Suprapubic skin (tissue), 4 donors: ENCODE measurements at places on chromosomes 5 and 9.
A peak's percentile ranks its signal among the peaks of the same experiment; 100 is the strongest.

- DNase-seq: no peak
Observed at GRCh38 chr9:132415181-132415580, 5.2 kb downstream of the CFAP77 start.

DNA sequence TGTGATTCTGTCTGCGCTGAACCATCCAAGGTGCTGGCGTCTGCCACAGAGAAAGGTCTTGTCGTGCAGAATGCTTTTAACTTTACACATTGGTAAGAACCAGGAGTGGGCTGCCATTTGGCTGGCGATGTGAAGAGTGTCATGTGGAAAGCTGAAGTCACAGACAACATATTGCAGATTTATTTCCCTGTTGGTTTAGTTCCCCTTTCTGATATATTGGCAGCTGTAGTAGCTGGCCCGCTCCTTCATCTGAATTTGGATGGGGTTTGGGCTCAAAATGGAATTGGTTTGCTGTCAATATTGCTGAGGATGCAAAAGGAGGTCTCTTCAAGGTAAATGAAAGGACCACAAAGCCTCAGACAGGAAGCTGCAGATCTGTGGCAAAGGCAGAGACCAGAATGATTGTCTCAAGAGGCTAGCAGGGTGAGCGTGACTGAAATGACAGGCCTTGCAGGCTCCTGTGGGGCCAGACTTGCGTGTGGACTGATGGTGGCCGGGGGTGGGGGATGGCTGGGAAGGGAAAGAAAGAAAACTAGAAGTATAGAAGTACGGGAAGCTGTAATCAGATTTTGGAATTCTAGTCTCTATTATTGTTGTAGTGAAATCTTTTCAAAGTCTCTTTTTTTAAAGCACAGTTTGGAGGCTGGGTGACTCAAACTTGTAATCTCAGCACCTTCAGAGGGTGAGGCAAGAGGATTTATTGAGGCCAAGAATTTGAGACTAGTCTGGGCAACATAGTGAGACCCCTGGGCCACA is 25.1 kb upstream of the CD180 start:
- no peak for DNase-seq

DNA sequence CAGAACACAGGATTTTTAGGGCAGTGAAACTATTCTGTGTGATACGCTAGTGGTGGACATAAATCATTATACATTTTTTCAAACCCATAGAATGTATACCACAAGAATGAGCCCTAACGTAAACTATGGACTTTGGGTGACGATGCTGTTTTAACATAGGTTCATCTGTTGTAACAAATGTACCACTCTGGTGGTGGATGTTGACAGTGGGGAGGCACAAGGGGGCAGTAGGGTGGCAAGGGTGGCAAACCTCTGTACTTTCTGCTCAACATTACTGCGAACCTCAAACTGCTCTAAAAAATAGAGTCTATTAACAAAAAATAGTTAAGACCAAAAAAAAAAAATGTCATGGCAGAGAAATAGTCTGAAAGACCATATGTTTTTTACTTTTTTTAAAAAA is 9.1 kb upstream of the MVB12B start:
- no peak for DNase-seq

GRCh38 chr5:1875281-1875842 is 7.4 kb downstream of the IRX4 start:
- DNase-seq: no peak

GRCh38 chr5:442335-443238 is at the start of gene EXOC3:
Gene EXOC3, plus strand, starts transcription at chr5:443176. Its CDS starts 3,030 bp downstream, at chr5:446206.
- DNase-seq: peak; percentile 78

GRCh38 chr9:79572608-79573411 is 1.0 kb downstream of the TLE4 start:
- DNase-seq: peak; percentile 83

DNA sequence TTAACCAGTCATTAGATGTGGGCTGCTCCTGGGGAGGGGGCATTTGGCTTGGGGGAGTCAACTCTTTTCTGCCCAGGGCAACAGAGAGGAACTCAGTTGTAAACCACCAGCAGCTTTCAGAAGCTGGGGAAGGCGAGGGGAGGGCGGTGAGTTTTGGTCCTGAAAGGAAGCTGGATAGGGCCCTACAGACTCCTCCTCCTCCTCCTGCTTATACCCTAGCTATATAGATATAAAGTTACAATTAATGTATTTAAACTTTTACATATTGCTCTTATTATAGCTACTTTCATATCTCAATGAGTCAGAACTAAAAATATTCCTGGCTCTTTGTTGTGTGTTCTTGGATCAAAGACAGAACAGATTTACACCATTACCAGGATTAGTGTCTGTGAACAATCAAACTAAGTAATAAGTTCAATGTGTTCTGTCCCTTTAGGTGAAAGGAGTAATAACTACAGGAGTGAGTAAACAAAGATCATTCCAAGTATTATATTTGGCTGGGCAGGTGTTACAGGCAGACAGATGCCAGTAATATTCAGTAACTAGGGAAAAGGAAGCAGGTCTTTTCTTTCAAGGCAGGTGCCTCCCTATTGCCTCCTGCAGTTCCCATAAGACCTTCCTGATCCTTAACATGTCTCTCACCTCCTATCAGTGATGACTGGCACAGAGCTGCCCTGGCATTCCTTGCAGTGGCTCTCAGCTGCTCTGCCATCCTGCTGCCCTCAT is 20.5 kb upstream of the VPS13A start:
- no peak for DNase-seq

- peak; percentile 65 for DNase-seq
Observed at GRCh38 chr5:117454716-117455212, 880.1 kb upstream of the SEMA6A start.

DNA sequence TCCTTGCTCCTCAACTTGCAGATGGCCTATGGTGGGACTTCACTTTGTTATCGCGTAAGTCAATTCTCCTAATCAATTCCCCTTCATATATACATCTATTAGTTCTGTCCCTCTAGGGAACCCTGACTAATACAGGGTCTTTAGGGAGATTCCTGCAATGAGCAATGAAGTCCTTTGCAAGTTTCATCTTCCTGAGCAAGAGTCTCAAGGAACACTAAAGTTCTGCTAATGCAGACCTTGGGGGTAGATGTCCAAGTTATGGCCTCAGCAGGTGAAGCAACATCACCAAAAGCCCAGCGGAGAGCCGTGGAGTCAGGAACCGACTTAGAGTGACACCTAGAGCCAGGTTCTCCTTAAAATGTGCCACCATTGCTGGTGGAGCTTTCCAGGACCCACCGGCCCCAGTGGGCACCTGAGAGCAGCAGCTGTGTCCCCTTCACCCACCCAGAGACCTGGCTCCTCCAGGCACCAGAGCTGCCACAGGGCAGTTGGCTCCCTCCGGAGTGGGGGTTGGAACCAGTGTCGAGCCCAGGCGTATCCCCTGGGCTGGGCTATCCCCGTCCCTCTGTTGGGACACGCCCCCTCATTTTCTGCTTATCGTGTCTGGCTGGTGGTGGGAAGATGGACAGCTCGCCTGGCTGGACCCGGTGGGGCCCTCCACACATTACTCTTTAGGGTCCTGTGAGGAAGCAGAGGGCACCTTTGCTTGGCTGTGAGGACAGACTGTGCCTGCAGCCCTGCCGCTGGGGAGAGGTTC is 10.9 kb upstream of the FCN1 start:
- DNase-seq: no peak

DNA sequence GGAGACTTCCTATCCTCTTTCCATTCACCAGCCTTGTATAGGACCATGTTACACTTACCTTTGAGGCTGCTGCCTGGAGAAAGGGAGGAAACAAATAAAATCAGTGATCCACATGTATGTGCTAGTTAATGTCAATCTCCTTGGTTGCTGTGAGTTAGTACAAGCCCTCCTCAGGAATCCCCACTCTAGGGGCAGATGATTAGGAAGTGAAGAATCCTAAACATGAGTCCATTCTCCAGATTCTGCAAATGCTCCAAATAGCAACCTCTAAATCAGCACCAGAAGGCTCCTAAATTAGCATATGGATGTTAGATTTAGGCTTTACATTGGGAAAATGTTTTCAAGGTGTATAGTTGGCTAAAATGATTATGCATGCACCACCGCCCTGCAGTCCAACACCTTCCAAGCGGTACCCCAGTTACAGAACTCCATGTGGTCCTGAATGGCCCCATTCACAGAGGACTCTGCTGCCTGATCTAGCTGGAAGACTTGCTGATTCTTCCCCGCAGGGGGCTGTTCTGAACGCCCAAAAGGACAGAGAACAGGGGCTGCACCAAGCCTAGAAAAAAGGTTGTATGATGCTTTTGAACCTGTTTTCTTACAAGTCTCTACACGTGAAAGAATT is 123.2 kb downstream of the TLE1 start:
- DNase-seq: no peak

- DNase-seq: no peak
Observed at GRCh38 chr5:58259685-58260152, 200.2 kb downstream of the PLK2 start.

- no peak for DNase-seq
Observed at GRCh38 chr9:130901498-130902203, 5.0 kb upstream of the QRFP start.

- no peak for DNase-seq
Observed at GRCh38 chr5:33346534-33346933, 94.2 kb upstream of the TARS1 start.

GRCh38 chr5:5287419-5287818 is 135.1 kb upstream of the ICE1 start:
- no peak for DNase-seq

GRCh38 chr5:81517462-81517861 is 123.5 kb upstream of the ACOT12 start:
- no peak for DNase-seq

GRCh38 chr5:147809830-147810666 is 21.4 kb downstream of the SPINK1 start:
- DNase-seq: no peak

- DNase-seq: no peak
Observed at GRCh38 chr5:87886164-87886563, 382.5 kb downstream of the TMEM161B start.

DNA sequence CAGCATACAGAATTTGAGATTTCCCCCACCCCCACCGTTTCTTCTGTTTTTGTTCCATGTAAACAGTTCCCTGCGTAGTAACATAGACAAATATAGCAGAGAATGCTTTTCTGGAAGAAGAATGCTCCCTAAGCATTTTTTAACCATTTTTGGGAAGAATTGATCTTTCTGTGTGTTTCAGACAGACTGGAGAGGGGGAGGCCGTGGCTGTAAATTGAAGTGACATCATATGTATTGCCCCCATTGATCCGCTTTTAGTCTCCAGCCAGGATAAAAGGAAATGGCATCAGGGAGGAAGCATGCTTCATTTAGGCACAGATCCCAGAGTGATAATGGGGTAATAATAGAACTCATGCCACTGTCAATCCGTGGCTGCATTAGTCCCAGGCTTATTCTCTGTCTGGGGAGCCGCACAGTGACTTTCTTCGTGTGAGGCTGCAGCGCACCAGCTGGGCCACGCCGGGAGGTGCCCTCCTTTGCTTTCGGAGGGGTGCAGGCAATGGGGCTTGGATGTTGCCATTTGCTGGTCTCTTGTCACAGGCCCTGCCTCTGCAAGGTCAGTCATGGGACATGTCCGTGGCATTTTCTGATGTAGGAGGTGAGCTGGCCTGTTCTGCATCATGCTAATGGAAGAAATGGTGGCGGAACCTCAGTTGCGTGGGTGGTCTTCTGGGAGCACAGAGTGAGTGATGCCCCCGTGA is 261.5 kb downstream of the FANCC start:
- DNase-seq: no peak

DNA sequence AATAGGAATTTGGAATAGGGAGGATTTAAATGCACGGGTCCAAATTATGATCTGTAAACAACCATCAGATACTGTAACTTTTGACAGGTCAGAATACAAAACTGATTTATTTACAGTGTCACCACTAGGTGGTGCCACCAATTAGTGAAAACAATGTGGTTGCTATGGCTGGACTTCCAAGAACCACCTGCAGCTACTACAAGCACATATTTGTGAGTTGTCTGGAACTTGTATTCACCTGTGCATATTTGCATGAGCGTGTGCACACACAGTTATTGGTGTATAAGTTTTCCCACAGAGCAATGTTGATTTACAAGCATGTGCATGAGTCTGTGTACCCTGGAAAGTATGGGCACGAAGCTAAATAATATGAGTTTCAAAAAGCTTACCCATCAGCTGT is 3.0 kb upstream of the HRCT1 start:
- no peak for DNase-seq

DNA sequence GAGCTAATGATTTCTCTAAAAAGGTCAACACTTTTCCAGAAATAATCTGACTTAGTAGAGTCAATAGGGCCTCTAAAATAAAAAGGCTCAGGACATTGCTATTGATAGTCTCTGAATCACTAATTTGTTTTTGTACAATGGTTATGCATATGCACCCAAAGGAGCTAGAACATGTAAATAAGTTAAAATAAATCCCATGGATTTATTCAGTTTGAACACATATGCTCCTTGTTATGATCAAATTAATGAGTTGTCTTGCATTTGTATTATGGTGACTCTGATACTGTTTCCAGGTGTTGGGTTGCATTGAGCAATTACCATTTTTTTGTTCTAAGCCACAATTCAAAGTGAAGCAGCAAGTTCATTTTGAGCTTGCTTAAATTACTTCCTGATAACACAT is 276.0 kb upstream of the TUSC1 start:
- DNase-seq: no peak

DNA sequence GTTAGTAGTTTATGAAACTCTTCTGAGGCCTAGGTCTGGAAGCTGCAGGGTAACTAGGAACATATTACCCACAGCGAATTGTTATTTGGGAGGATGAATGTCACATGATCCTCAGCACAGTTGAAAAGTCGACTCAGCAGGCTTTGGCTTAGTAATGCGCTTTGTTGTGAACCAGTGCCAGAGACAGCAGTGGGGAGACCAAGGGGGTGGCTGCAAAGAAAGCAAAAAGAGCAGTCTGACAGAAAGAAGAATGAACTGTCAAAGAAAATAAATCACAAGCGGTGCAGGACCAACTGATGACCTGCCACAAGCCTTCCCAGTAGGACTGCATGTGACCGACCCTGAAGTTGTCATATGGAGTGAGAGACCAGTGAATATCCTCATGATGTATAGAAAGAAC is 170.0 kb downstream of the CCDC171 start:
- DNase-seq: no peak

- DNase-seq: peak; percentile 90
Observed at GRCh38 chr5:82356808-82357671, 78.9 kb upstream of the RPS23 start.

GRCh38 chr5:112196584-112196983 is 222.5 kb downstream of the EPB41L4A start:
- no peak for DNase-seq

GRCh38 chr5:107389130-107389774 is 281.5 kb downstream of the EFNA5 start:
- DNase-seq: no peak

DNA sequence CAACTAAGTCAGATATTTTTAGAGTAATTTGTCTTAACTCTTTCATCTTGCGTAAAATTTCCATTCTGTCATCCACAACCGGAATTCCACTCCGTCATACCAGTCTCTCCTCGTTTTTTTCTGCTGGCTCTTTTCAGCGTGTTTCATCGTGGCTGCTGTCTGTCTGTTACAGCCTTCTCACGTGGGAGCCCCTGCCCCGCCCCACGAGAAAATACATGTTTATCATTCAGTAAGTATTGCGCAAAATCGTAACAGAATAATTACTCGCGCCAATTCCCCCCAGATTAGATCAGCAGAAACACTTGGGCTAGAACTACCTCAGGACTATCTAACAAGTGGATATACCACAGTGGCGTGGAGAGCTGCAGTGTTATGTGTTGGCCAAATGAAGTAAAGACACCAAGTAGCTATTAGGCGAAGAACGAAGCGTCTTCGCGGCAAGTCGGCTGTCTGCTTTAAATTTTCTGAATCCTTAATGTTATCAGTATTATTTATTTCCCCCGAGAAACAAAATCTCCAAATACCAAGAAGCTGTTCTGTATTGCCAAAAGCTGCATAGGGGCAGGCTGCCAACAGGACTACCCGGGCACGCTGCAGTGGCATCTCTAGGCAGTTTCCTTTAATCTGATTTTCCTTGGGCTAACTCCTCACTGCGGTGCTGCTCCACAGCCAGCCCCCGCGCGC is 566 bp upstream of the FOCAD start:
- peak; percentile 87 for DNase-seq
